ENCODE measurements at places on chromosomes 7 and 10.

DNA sequence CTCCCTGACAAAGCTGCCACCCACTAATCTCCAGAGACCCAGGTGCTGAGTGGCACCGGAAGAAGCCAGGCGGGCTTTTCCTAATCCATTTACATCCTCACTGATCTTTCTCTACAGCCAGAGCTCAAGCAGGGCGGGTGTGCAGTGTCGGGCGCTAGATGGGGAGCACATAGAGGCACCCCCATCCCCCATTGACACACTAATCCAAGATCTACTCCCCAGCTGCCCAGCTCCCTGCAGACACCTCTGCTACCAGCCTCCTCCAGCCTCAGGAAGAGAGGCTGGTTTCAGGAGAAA is 22.2 kb downstream of the FRMPD2 start:
- H3K36me3 ChIP-seq, result no peaks in the 10 kb centered on the region
- no peak for ATAC-seq
- H3K4me3 ChIP-seq, result no peak overlapping the region
- peaks cover 6% of the 10 kb centered on the region for H3K4me1 ChIP-seq

DNA sequence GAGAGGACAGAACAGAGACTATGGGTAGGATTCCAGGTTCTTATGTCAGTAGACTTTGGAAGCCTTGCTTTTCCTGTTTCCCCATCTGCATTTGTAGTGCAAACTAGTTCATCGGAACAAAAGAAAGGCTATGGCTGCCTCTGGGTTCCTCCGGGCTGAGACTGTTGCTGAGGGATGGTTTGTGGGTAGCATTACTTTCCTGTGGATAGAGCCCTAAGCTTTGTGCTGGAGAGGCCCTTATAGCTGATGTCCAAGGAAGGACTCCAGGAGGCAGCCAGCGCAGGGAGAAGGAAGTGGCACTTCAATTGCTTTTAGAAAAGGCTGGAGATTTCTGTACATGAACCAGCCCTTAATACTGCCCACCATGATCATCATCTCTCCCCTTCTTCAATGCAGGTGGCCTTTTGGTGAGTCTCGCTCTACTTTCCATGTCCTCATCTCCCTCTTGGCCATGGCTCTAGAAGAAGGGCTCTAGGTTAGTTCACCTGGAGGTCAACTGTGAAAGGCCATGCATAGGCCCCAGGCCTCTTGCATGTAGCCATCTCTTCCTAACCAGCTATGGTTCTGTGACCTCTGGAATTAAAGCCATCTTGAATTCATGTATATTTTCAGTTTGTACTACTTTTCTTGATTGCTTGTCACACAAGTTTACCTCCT is 15.4 kb downstream of the MXI1 start:
- ATAC-seq, result no peak
- H3K27me3 ChIP-seq, result peaks cover 15% of the 10 kb centered on the region
- no peaks in the 10 kb centered on the region for H3K36me3 ChIP-seq
- H3K27ac ChIP-seq, result no peak overlapping the region
- peaks cover 31% of the 10 kb centered on the region for H3K4me1 ChIP-seq

- no peaks in the 10 kb centered on the region for H3K27me3 ChIP-seq
- no peaks in the 10 kb centered on the region for H3K4me1 ChIP-seq
- H3K36me3 ChIP-seq, result no peaks in the 10 kb centered on the region
- ATAC-seq, result no peak
- H3K27ac ChIP-seq, result no peak overlapping the region
These were observed 387.0 kb upstream of the NRP1 start for GRCh38 chr10:33721509-33721908.

GRCh38 chr7:139842401-139843210 is 13.5 kb downstream of the TBXAS1 start:
- peaks cover 21% of the 10 kb centered on the region for H3K4me1 ChIP-seq
- H3K27ac ChIP-seq, result peak overlapping the region; percentile 32
- no peaks in the 10 kb centered on the region for H3K27me3 ChIP-seq
- H3K4me3 ChIP-seq, result no peak overlapping the region
- ATAC-seq, result peak; percentile 81

DNA sequence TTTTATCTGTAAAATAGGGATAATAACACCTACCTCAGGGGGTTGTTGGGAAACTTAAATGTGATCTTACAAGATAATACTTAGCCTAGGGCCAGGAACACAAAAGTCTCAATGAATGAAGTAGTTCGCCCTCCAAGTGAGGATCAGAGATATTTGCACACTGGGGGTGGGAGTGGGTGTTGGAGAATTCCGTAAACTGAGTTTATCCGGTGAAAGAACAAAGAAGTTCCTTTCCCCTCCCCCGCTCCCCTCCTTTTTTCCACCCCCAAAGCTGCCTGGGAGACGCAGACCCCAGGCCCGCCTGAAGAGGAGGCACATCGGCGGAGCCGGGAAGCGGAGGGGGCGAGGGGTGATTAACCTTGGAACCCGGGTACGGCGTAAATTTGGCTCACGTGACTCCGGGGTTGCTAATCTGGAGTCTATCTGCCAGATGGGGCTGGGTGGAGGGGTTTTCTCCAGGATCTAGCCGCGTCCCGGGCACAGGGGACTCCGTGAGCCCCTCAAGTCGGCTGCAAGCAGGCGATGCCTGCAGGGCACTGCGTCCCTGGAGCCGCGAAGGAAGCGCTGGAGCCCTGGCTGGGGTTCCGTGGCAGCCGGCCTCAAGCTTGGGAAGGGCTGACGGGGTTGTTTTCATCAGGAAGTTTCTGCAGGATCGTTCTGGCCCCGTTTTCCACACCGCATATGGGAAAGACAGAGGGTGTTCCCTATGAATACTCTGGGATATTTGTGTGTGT is 1.4 kb upstream of the PODXL start:
- H3K4me3 ChIP-seq, result no peak overlapping the region
- no peak for ATAC-seq
- H3K27ac ChIP-seq, result no peak overlapping the region
- H3K27me3 ChIP-seq, result peaks cover 29% of the 10 kb centered on the region
- no peaks in the 10 kb centered on the region for H3K36me3 ChIP-seq

DNA sequence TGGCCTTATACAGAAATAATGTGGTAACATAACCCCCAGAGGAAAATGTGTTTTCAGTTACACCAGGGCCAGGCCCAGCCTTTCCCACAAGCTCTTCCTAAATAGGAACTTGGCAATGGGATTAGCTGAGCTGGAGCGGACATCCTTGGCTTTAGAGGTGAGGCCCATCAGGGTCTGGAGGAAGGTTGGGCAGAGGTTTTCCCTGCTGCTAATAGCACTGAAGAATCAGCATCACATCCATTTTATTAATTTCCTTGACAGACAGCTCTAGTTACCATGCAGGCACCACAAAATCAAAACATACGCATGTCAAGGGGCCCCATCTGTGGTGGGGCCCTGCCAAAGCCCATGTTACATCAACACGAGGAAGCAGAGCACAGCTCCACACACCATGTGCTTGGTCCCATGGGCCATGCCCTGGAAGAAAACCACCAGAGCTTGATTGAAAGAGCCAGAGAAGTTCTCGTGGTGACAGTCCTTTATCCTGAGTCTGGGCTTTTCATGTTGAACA is 566.6 kb downstream of the KCNMA1 start:
- no peaks in the 10 kb centered on the region for H3K36me3 ChIP-seq
- no peaks in the 10 kb centered on the region for H3K4me1 ChIP-seq
- H3K4me3 ChIP-seq, result no peak overlapping the region
- H3K27ac ChIP-seq, result no peak overlapping the region

GRCh38 chr10:81027223-81027622 is 489.5 kb downstream of the SH2D4B start:
- H3K27ac ChIP-seq, result no peak overlapping the region
- no peaks in the 10 kb centered on the region for H3K27me3 ChIP-seq
- H3K4me3 ChIP-seq, result no peak overlapping the region

DNA sequence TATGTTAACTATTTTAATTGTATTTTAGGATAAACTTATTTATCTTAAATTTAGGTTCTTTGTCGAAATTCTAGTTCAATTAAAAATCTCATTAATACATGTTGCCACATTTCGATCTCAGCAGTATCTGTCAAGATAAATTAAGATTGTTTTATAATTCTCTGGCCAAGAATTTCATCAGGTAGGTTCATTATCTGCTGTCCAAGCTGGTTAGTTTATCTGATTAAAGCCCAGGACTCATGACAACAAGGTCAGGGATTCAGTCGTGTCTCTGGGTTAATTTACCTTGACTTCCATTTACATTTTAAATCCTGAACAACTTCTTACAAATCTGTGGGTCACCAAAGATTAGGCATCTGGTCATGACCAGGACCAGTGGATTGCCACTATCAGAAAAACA is 7.6 kb downstream of the STEAP4 start:
- no peaks in the 10 kb centered on the region for H3K36me3 ChIP-seq
- no peak overlapping the region for H3K4me3 ChIP-seq
- no peak for ATAC-seq
- peaks cover 12% of the 10 kb centered on the region for H3K27me3 ChIP-seq

- no peak overlapping the region for H3K4me3 ChIP-seq
- no peaks in the 10 kb centered on the region for H3K27me3 ChIP-seq
These were observed 101.9 kb downstream of the ELMO1 start for GRCh38 chr7:37346761-37347160.

GRCh38 chr10:100370714-100371481 is 23.9 kb downstream of the SCD start:
- H3K4me1 ChIP-seq, result peaks cover 19% of the 10 kb centered on the region
- peak overlapping the region; percentile 4 for H3K4me3 ChIP-seq
- peaks cover 12% of the 10 kb centered on the region for H3K27me3 ChIP-seq
- H3K36me3 ChIP-seq, result no peaks in the 10 kb centered on the region
- peak; percentile 61 for ATAC-seq
- H3K27ac ChIP-seq, result peak overlapping the region; percentile 21

GRCh38 chr7:90611115-90611514 is 15.0 kb downstream of the CDK14 start:
- no peak for ATAC-seq
- peak overlapping the region; percentile 16 for H3K4me3 ChIP-seq
- H3K4me1 ChIP-seq, result peaks cover 40% of the 10 kb centered on the region

GRCh38 chr10:22534849-22535604 is 179.4 kb downstream of the PIP4K2A start:
- no peak for ATAC-seq
- H3K4me3 ChIP-seq, result no peak overlapping the region
- no peaks in the 10 kb centered on the region for H3K4me1 ChIP-seq
- H3K27me3 ChIP-seq, result no peaks in the 10 kb centered on the region

- H3K4me1 ChIP-seq, result no peaks in the 10 kb centered on the region
- no peaks in the 10 kb centered on the region for H3K36me3 ChIP-seq
- ATAC-seq, result no peak
- no peak overlapping the region for H3K4me3 ChIP-seq
- H3K27ac ChIP-seq, result no peak overlapping the region
- no peaks in the 10 kb centered on the region for H3K27me3 ChIP-seq
These were observed 545.9 kb downstream of the SORCS1 start for GRCh38 chr10:106618646-106619045.

DNA sequence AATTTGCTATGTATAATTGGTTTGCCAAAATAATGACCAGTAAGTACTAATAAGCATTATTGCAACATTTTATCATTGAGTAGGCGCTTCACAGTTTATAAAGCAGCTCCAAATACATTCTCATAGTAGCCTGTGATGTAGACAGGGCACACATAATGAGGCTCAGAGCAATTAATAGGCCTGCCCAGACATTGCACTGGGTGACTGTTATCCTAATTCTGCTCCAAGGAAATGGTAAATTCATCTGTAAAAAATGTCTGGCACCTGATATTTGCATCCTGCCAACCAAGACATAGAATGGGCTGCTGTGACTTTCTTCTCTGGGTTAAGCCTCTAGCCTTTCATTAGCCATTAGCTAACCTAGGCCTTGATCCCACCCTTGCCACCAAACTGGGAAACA is 97.6 kb downstream of the SEM1 start:
- no peaks in the 10 kb centered on the region for H3K27me3 ChIP-seq
- no peak overlapping the region for H3K27ac ChIP-seq
- no peak for ATAC-seq
- H3K4me3 ChIP-seq, result no peak overlapping the region
- no peaks in the 10 kb centered on the region for H3K4me1 ChIP-seq
- H3K36me3 ChIP-seq, result no peaks in the 10 kb centered on the region

DNA sequence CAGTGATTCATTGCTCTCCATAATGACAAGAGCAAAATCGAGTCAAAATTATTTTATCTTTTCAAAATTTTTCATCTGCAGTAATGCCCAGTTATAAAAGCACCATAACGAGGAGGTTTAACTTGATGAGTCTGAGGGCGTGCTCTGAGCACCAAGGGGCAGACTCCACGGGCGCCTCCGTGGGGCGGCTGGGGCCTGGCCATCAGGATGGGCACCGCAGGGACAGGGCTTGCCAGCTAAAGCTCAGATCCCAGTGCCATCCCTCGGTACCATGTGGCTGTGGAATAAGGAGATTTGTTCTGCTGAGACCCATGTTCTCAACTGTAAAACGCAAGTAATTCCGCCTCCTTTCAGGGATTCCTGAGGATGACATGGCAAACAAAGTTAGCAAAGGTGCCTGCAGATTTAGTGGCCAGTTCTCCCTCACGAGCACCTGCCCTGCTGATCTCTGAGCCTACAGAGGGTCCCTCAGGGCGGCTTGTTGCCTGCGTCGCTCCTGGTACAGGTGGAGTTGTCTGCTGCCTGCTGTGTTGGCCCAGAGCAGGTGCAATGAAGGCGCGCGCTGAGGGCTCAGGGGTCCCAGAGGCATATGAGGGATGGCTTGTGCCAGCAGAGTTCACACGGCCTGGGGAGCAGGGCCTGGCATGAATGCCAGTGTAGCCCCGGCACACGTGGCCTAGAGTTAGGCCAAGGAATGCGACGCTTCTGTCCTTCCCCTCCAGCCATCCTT is 584.4 kb downstream of the TCERG1L start:
- no peaks in the 10 kb centered on the region for H3K36me3 ChIP-seq
- H3K4me3 ChIP-seq, result no peak overlapping the region
- no peak overlapping the region for H3K27ac ChIP-seq
- no peaks in the 10 kb centered on the region for H3K4me1 ChIP-seq
- ATAC-seq, result no peak

DNA sequence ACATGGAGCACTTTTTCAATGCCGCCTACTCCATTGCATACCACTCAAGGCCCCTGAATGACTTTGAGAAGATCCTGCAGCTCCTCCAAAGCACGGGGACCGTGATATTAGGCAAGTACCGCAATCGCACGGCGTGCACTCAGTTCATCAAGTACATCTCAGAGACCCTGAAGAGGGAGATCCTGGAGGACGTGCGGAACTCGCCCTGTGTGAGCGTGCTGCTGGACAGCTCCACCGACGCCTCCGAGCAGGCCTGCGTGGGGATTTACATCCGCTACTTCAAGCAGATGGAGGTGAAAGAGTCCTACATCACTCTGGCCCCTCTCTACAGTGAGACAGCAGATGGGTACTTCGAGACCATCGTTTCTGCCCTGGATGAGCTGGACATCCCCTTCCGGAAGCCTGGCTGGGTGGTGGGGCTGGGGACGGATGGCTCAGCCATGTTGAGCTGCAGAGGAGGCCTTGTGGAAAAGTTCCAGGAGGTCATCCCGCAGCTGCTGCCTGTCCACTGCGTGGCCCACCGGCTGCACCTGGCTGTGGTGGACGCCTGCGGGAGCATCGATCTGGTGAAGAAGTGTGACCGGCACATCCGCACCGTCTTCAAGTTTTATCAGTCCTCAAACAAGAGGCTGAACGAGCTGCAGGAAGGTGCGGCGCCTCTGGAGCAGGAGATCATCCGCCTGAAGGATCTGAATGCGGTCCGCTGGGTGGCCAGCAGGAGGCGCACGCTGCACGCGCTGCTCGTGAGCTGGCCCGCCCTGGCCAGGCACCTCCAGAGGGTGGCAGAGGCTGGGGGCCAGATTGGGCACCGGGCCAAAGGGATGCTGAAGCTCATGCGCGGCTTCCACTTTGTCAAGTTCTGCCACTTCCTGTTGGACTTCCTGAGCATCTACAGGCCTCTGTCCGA is 12.7 kb upstream of the ATP6V0E2 start:
- H3K4me1 ChIP-seq, result peaks cover 7% of the 10 kb centered on the region
- H3K27ac ChIP-seq, result no peak overlapping the region
- H3K36me3 ChIP-seq, result peaks cover 52% of the 10 kb centered on the region
- H3K4me3 ChIP-seq, result no peak overlapping the region
- no peak for ATAC-seq
